ENCODE measurements at places on chromosomes 1 and 21.
A peak's percentile ranks its signal among the peaks of the same experiment; 100 is the strongest.

- no peak for DNase-seq
Measured at GRCh38 chr21:32350211-32350980, 42.4 kb downstream of the URB1 start.

- DNase-seq: no peak
Measured at GRCh38 chr1:230591678-230592077, 50.6 kb upstream of the COG2 start.

DNA sequence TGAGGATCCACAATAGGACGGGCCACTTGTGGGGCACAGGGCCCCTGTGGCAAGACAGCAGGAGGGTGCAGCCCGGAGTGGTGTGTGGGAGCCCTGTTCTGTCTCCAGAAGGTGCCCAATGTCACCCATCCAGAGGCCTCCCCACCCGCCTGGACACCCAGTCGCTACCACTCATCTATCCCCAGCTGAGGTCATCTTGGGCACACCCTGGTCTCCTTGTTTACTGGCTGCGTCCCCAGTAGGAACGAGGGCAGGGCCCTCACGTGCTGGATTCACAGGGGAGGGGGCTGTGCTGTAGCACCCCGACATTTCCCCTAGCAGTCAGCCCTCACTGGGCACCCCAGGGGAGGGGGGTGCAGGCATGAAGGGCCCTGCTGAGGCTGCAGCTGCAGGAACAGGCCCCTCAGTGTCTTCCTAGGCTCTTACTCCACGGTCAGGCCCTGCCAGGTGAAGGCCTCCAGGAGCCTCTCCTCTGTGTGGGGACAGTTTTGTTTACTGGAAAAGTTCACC is 2.3 kb upstream of the TNNT2 start:
- no peak for DNase-seq

DNA sequence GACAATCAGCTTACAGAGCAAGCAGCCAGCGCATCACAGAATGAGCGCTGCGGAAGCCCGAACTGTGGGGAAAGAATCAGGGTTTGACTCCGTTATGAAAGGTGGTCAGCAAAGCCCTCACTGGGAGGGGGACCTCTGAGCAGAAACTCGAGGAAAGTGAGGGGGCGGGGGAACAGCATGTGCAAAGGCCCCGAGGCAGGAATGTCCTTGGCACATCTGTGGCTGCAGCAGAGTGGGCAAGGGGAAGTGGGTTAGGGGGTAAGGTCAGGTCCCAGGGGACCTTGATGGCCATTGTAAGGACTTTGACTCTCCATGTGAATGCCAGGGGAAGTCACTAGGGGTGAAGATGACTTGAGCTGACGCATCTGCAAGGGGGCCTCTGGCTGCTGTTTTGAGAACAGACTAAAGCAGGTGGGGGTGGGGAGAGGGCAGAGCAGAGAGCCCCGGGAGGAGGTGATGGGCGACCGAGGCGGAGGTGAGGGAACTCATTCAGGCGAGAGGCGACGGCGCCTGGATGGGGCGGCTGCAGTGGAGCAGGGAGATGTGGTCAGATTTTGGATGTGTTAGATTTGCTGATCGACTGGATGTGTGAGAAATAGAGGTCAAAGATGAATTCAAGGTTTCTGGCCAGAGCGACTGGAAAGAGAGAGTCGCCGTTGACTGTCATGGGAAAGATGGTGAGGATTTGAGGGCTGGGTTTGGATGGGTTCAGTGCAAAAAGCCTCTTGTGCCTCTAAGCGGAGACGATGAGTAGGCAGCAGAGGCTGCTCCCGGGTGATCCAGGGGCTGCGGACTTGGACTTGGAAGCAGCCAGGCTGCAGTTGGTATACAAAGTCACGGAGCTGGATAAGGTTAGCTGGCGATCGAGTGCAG is 108.0 kb upstream of the ZBTB40 start:
- no peak for DNase-seq

GRCh38 chr1:66288048-66288447 is 245.9 kb upstream of the SGIP1 start:
- no peak for DNase-seq

- no peak for DNase-seq
Measured at GRCh38 chr1:68379085-68379478, 70.7 kb downstream of the RPE65 start.

DNA sequence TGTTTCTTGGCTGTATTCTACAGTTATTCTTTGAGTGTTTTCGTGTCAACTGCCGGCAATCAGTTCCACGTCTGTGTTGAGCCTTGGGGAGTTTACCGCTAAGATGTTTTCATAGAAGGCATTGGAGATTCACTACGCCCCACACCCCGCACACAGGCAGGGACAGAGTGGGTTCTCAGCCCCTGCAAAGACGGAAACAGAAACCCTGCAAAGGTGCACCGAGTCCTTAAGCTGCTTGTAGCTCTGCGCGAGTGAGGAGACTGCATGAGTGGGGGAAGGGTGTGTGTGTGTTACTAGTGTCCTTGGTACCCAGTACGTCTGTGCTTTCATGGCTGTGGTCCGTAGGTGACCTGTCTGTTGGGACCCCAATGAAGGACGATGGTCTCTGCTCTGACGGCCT is 1.9 kb downstream of the LHX4 start:
- peak; percentile 57 for DNase-seq

- DNase-seq: no peak
Measured at GRCh38 chr1:220841293-220841692, 38.0 kb upstream of the HLX start.

DNA sequence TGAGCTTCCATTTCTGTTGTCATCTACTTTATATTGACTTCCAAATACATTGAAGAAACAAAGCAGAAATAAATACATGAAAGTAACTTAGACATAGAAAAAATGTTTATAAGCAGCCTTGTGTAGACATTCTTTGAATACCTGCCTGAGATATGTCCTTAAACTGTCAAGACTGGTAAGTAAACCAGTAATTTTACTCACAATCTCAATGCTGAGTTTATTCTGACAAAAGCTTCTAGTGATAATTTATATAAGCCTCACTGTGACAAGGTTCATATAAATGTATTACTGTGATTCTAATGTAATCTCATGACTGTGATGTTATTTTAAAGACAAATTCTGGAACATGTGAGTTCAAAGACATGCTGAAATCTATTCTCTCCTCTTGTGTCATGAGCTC is 516.7 kb upstream of the B3GALT2 start:
- DNase-seq: no peak

DNA sequence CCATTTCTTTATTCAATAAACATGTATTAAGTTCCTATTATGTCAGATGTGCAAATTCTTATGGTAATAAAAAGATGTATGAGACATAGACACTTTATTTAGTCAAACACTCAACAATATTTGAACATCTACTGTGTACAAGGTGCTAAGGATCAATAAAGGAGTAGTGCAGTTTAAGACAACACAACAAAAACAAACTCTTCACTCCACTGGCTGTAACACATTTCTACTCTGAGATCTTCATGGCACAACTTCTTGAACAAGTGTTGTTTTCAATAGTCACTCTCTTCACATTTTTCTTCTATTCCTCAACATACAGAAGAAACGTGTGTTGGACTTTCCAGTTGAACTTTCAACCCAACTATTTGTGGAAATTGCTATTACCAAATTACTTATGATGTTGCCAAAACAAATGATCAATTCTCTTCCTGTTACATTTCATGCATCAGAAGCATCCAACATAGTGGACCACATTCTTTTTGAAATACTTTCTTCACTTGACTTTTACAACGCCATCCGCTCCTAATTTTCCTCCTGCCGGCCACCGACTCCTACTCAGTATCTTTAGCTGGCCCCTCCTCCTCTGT is 25.4 kb downstream of the HSD3B1 start:
- DNase-seq: no peak

DNA sequence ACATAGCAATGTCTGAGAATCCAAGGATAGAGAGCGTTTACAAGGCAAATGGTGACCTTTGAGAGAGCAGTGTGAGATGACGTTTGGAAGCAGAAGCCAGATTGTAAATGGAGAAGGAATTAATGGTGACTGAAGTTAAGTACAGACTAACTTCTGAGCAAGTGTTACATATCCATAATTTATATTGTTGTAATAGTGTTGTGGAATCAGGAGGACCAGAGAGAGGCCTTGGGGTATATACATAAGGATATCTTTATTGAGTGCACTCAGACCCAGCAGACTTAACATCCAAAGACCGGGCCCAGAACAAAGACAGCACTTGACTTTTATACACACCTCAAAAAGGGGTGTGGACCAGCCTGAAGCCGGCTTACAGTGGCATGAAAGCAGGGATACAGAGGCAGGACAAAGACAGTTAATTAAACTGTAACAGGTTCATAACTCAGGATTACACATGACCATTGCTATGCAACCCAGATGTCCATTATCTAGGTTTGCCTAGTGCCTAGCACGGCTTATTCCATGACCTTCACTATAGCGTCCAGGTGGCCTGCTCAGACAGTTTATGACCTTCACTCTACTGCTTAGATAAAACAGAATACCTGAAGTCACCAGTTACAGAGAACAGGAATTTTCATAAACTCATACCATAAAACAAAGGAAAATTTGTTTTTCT is 2.7 kb upstream of the MGST3 start:
- DNase-seq: no peak

GRCh38 chr1:8340448-8340847 is 22.5 kb downstream of the SLC45A1 start:
- DNase-seq: no peak

- peak; percentile 54 for DNase-seq
Measured at GRCh38 chr1:39890273-39890672, 7.0 kb upstream of the TRIT1 start.

DNA sequence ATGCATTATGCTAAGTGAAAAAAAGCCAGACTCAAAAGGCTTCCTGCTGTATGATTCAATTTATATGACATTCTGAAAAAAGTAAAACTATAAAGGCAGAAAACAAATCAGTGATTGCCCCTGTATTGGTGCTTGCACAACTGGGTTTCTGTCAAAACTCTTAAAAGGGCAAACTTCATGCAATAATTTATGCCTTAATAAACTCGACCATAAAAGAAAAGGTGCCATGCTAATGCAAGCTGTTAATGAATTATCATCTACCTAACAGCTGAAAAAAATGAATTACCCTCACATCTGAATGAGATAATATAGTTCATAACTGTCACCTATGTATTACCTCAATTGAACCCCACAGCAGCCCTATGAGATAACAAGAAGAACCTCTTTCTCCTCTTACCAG is 120.8 kb upstream of the ATP1A1 start:
- DNase-seq: no peak

- no peak for DNase-seq
Measured at GRCh38 chr1:232280910-232281309, 349.0 kb downstream of the SIPA1L2 start.

- DNase-seq: no peak
Measured at GRCh38 chr1:212482637-212483441, 50.1 kb downstream of the NENF start.

DNA sequence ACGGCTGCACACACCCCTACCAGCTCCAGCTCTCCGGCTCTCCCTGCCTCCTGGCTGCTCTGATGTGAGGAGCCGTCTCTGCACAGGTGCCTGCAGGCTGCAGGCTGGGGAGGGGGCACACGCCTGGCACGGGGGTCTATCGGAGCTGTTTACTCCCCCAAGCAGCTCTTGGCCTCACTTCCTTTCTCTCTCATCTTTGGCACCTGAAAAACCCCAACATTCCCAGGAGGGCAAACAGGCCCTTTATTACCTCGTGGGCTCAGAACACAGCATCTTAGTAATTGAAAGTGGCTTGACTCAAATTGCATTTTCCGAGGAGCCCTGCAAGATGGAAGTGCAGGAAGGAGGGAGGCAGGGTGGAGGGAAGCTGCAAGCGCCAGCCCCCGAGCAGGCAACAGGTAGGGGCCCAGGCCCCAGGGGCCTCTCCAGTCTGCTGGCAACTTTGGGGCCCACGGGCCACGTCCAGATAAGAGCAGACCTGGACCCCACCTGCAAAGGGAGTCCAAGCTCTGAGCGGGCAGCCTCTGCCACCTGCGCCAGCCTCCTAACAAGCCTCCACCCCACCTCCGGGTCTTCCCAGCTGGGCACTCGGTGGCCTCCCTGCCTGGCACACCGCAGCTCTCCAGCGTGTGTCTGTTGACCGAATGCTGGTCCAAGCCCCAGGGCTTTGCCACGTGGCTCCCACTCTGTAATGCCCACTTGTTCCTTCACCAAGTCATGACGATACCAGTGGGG is 263.6 kb upstream of the VAMP3 start:
- no peak for DNase-seq

- no peak for DNase-seq
Measured at GRCh38 chr1:2930913-2931723, 90.1 kb upstream of the ACTRT2 start.

Data from Kasumi-1 (cell line).